ENCODE measurements at places on chromosomes 11 and 22.
A peak's percentile ranks its signal among the peaks of the same experiment; 100 is the strongest.

DNA sequence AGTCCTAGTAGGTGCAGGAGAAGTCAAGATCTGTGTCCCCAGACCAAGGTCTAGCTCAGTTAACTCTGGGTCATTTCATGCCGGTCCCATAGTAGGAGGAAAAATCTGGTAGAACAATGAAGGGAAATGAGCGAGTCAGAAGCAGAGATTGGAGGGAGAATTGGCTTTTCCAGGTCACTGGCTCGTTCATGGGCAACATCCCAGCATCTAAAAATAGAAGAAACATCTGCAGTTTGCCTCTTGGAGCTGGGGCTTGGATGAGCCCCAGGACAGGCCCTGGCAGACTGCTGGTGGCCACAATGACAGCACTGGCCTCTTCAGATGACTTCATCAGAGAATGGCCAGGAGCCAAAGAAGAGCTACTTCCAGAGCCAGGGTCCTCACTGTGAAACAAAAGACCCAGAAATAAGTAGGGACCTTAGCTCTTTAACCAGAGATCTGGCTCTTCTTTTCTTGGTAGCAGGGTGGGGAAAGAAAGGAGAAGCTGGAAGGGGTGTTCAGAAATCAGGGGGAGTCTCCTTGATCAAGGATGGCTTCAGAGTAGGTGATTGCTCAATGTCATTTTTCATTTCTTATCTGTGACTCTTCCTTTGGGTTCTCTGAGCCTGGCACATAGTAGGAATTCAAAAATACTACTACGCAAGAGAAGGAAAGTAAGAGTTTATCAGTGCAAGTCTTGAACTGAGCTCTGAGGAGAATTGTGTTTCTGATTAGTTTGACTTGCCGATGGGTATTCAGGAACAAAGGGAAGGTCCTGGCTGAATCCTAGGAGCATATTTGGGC, 102.6 kb downstream of the TMPRSS5 start:
- DNase-seq, result peak; percentile 60

GRCh38 chr11:64754124-64754918, 5.5 kb downstream of the PYGM start:
- DNase-seq, result no peak

- peak; percentile 22 for DNase-seq
Observed at GRCh38 chr11:27241311-27242122, 121.5 kb downstream of the CCDC34 start.

DNA sequence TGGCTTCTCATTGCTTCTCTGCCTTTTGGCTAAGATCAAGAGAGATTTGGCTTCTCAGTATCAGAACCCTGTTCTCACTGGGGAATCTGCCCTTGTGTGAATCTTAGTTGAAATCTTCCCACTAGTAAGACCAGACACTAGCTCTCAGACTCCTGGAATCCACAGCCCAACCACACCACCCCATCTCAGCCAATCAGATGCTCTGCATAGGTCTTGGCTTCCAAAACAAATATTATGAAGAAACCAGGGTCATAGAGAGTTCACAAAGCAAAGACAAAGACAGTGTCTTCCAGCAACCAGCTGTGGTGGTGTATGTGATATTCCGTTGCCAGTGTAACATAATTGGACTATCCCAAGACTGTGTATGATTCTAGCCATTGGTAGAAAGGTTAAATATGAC, 5.4 kb downstream of the OR8B12 start:
- no peak for DNase-seq

DNA sequence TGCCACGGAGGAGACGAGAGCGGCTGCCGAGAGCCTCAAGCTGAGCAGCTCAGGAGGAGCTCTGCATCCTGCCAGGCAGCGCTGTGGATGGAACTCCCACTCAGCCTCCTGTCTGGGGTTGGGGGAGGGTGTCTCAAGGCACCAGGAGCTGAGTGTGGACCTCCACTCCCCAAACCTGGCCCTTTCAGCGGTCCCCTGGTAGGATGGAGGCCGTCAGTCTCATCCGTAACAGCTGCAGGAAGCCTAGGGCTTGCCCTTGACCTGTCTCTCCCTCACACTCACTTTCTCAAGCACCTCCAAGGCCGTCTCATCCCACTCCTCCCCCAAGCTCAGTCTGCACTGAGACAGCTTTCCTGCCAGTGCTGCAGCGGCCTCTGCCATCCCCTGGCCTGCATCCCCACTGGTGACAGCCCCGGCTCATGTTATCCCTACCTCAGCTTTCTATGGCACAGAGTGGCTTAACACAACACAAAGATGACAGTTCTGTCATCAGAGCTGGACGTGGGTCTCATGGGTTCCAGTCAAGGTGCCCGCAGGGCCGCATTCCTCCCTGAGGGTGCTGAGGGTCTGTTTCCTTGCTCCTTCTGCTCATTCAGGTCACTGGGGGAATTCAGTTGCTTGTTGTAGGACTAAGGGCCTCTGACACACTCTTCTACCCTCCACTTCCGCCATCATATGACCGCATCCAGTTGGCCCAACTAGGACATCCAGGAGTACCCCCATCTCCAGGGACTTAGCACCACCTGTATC, 341.9 kb upstream of the B3GAT1 start:
- DNase-seq, result no peak

DNA sequence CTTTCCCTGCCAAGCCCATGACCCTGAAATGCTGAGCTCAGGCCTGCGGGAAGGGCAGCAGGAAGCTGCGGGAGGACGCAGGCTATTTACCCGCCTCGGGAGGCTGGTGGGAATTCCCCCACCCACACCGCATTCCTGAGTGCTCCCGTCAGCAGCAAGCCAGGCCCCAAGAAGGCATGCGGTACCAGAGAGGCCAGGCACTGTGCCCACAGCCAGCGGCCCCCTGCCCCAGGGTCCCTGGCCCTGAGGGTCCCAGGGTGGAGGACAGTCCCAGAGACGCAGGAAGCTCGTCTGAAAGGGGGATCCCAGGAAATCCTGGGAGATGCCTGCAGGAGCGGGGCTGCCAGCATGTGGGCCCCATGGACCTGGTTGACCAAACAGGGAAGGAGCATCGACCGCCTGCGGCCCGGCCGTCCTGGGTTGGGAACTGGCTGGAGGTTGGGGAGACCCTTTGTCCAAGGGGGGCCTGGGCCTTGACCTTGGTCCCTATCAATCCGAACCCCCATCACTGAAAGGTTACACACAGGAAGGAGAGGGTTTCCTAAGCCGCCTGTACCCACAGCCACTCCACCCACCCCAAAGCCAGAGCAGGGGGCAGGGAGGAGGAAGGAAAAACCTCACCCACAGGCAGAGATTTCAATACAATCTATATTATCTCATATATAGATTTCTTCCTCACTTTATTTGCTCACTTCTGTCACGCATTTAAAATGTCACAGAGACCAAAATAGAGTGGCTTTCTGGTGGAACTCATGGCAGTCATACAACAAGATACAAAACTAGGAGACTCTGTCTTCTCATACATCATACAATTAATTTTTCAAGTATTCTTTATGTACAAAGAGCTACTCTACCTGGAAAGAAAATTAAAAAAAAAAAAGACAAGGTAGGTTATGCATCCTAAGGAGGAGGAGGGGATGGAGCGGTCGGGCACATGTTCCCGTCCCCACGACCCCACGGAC, 17.1 kb downstream of the MAFF start:
- no peak for DNase-seq

DNA sequence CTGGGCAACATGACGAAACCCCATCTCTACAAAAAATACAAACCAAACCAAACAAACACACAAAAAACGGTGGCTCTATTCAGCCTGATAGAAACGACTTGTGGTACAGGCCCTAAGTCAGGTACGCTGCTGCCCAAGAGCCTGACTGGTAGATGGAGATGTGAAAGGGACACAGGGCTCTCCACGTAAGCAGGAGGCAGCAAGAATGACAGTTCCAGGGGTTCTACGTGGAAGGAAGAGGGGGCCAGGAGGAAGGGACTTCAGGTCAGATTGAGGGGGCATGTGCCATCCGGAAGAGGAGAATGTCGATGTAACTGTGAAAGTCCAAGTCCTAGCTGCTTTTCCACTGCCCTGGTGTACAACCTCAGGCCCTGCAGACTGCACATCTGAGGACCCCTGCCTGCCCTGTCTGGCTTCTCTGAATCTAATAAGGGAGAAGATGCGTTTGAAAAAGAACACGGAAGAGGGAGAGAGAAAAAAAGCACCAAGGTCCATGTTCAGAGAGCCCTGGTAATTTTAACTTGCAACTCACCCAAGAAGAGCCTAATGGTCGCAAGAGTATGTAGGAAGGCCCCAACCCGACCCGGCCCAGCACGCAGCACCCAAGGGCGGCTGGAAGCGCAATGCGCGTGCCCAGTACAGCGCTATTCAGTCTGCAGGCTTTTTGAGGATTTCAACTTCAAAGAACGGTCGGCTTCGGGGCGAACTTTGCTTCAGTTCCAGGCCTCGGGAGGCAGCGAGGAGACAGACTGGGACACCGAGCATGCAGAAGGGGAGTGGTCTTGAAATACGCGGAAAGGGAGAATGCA, 909 bp upstream of the ZNRD2 start:
- DNase-seq, result no peak

DNA sequence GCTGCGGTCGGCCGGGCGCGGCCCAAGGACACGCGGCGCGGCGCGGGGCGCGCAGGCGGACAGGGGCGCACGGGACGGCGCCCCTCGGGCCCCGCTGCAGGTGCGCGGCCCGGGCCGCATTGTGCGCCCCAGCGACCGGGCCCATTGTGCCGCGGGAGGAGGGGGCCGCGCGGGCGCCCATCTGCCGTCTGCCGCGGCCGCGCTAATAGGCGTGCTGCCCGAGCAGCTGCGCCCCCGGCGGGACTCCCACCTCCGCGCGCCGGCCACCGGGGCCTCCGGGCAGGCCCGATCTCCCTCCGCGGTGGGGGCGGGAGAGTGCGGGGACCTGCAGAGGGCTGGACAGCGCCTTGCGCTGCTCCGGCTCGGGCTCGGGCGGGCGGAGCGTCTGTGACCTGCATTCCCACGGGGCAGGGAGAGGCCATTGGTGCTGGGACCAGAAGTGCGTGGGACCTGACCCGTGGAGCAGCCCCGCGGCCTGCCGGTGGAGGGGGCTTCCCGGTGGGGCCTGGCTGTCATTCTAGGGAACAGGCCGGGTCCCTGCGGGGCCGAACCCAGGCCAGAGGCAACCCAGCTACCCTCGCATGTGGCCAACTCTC, 933 bp downstream of the BRSK2 start:
- DNase-seq, result no peak

DNA sequence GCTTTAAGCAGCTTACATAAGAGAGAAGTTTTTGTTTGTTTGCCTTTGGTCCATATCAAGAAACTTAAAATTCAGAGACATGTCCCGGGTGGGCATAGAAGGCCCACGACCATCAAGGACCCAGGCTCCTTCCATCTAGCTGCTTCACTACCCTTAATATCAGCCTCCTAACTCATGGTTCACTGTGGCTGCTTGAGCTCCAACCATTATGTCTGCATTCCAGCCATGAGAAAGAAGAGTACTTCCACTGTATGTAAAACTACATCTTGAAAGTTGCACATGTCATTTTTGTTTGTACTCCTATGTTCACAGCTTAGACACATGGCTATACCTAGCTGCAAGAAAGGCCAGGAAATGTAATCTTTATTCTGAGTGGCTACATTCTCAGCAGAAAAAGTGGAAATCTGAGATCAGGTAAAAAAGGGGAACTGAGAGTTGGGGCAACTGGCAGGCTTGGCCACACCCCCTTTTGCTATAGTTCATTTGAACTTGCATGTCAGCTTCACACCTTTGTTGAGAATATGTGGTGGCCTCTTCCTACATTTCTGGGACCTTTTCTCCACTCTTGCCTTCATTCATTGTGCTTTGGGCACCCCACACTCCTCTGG, 81.3 kb upstream of the TP53I11 start:
- DNase-seq, result no peak

- DNase-seq, result no peak
Observed at GRCh38 chr11:126853732-126854131, 146.8 kb downstream of the KIRREL3 start.

DNA sequence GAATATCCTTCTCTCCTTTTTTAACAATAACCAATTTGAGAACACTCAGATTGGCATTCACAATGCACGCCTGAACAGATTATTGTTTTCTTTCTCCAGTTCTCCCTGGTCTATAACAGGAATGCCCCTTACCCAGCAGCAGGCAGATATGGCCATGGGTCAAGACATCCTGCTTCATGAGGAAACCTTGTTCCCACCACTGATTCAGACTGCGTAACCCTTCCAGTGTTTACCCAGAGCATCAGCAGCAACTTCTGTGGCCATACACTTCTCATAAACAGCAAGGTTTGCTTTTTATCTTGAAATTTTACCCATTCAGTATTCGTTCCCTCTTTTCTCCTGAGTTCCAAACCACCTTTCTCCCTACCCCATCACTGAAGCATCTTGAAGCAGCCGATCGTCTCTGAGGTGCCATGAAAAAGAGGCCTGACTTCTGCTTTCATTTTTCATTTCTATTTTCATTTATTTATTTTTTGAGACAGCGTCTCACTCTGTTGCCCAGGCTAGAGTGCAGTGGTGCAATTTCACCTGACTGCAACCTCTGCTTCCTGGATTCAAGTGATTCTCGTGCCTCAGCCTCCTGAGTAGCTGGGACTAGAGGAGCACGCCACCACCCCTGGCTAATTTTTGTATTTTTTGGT, 9.6 kb downstream of the PTS start:
- DNase-seq, result no peak

GRCh38 chr11:45652781-45653180, 12.6 kb downstream of the CHST1 start:
- no peak for DNase-seq

- DNase-seq, result no peak
Observed at GRCh38 chr11:122127020-122127419, 11.0 kb upstream of the BLID start.

GRCh38 chr22:31328544-31328960, 17.6 kb downstream of the PATZ1 start:
- no peak for DNase-seq

GRCh38 chr11:57056735-57057134, 68.0 kb downstream of the OR5AK2 start:
- no peak for DNase-seq

DNA sequence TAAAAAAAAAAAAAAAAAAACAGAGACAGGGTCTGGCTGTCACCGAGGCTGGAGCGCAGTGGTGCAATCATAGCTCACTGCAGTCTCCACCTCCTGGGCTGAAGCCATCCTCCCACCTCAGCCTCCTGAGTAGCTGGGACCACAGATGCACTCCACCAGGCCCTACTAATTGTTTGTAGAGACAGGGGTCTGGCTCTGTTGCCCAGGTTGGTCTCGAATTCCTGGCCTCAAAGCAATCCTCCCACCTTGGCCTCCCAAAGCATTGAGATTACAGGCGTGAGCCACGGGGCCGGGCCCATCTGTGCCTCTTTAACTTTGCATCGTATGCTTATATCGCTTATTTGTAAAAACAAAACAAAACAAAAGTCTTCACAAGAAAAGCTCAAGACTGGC, 3.1 kb downstream of the CPT1A start:
- no peak for DNase-seq

GRCh38 chr11:9025101-9025850, 21.5 kb upstream of the NRIP3 start:
- peak; percentile 48 for DNase-seq

DNA sequence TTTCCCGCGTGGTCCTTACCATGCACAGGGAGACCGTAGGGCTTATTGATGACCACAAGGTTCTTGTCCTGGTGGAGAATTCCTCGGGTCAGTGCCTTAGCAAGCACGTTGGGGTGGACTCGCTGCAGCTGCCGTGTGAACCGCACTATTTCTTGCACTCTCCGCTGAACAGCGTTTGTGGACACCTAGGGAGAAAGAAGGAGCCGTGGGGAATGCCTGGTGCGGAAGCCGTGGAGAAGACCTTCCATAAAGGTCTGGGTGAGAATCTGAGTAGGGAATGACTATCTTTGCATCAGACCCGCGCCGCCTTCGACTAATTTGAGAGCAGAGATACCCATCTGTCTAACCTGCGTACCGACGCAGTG, 597 bp downstream of the RPUSD4 start:
- no peak for DNase-seq

GRCh38 chr11:36512016-36512415, 1.9 kb upstream of the TRAF6 start:
- no peak for DNase-seq

All from NCI-H446 (cell line).